ENCODE measurements at places on chromosomes 12 and 14.

- no peak for DNase-seq
Observed at GRCh38 chr14:68292441-68293215, 473.0 kb downstream of the RAD51B start.

DNA sequence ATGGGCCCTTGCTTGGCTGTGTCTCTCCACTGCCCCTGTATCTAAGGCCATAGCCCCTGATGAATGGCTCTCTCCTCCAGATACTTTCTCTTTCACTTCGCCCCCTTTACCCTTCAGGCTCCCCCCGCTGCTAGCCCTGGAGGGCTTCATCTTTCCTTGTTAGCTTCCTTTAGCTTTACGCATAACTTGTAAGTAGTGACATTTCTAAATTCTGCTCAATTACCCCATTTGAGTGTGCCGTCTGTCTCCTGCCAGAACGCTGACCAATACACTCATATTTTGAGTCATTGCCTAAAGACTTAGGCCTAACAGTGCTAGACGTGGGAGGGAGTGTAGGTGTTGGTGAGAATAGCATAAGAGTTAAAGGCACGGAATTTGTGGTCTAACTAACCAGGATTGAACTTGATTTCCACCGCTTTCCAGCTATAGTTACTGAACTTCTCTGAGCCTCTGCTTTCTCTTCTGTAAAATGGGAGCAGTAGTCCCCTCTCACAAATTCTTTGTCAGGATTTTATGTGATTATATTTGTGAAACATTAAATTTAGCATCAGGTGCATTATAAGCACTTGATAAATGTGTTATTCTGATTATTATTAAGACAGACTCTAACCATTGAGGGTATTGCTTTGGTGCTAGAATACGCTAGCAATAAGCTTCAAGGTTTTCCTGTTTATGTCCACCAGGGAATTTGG is 129.3 kb downstream of the ZFP36L1 start:
- DNase-seq: peak; percentile 64

DNA sequence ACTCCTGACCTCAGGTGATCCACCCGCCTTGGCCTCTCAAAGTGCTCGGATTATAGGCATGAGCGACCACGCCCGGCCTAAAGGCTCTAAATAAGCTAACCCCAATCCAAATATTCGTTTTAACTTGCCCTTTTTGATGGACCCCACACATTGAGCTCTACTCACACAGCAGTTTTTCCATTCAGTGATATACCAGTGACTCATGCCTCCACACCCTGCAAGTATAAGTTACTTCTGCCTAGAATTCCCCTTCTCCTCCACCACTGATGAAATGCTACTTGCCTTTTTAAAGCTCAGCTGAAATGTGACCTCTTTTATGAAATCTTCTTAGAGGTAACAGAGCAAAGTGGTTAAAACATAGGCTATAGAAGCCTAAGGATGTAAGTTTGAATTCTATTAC is 68.8 kb downstream of the EXOC5 start:
- no peak for DNase-seq

GRCh38 chr14:67883717-67884116 is 64.1 kb downstream of the RAD51B start:
- no peak for DNase-seq

DNA sequence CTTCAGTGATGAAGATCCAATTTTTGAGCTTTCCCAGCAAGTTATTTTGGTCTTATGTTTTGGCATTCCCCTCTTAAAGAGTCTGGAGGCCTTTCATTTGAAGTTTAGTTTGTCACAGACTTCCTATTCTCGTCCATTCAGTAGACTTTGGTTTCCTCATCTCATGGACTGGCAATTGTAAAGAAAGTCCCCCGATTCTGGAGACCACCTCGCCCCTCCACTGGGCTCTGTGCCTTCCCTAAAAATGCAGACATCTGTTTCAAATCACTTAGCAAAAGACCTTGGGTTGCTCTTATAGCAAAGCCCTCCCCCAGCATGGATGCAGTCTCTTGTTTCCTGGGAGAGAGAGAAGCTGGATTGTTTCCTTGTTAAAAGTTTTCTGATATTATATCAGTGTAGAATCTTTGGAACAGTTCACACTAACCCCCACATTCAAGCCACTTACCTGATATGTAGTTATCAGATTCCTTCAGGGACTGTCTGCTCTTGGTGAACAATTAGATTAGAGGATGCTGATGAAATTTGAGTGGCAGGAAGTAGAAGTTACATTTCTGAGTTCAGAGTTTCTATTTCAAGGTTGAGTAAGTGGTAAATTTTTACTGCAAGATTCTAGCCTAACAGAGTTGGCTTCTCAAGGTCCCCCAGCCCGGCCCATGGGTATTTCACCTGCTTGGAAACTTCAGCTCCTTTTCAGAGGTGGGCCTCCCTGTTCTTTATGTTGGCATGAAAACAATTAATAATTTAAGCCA is 56.3 kb downstream of the PLXNC1 start:
- DNase-seq: no peak

DNA sequence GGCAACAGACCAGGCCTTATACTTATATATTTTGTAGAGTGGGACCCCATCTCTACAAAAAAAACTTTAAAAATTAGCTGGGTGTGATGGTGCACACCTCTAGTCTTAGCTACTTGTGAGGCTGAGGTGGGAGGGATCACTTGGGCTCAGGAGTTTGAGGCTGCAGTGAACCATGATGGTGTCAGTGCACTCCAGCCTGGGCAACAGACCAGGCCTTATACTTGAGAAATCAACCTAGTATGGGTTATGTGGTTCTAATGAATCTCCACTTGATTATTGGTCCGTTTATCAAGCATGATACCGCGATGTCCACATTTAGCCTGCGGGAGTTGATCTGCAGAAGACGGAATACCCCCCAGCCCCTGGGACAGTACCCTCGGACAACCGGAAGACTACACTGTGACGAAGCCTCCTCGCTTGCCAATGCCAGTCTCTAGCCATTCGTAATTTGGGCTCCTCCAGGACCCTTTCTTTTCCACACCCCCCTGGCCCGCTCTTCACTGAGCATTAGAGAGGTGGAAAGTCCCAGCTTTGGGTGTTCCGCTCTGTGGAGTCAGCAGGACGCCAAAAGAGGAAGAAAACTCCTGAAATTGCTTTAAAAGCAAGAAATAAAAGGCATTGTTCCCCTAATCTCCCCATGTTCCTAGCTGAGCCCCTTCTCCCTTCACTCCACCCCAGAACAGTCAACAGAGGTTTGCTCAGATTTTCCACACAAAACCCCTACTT is 19.4 kb downstream of the LTBP2 start:
- DNase-seq: no peak

DNA sequence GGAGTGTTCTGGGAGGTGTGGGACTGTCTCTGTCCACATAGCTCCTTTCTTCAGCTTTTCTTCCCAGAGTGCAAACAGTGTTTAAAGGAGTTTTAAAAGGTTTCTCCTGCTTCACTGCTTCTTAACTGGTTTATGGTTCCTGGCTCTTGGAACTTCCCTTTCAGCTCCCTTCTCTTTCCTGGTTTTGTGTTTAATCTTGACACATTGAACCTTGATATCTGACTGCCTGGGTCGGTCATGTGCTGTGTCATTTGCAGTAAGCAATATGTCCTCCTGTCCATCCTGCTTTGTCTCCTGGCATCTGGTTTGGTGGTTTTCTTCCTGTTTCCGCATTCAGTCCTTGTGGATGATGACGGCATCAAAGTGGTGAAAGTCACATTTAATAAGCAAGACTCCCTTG is 2.2 kb downstream of the TMEM106C start:
- no peak for DNase-seq

- DNase-seq: no peak
Observed at GRCh38 chr12:31033146-31033545, 40.5 kb upstream of the DDX11 start.

GRCh38 chr12:318759-319515 is 56.3 kb upstream of the SLC6A13 start:
- DNase-seq: no peak

GRCh38 chr12:28794211-28794610 is 354.9 kb upstream of the FAR2 start:
- no peak for DNase-seq

DNA sequence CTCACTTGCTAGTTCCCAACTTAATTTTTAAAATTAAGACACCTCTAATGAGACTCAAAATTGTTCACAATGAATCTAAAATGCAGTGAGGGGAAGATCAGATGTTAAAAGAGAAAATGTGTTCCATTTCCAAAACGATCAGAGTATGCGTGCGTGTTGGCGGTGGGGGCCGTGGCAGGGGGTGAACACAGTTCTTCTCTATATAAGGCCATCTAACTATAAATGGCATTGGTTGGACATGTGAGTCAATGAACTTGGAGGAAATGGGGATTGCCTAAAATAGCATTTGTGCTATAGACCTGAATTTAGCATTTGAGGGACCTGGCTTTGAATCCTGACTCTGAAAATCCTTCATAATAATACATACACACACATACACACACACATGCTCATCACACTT is 149.4 kb downstream of the FOXN3 start:
- no peak for DNase-seq

DNA sequence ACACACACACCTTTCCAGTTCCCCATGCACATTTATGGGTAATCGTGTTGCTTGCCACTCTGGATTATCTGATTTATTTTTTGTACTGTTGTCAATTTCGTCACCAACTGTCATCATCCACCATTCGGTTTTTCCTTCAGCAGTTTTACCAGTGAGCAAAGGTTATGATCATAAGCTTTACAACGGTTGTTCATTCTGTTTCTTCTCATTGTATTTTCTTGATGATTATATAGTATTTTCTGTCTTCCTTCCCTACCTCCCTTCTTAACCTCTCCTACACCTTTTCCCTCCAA is 680 bp downstream of the NECAP1 start:
- DNase-seq: no peak

DNA sequence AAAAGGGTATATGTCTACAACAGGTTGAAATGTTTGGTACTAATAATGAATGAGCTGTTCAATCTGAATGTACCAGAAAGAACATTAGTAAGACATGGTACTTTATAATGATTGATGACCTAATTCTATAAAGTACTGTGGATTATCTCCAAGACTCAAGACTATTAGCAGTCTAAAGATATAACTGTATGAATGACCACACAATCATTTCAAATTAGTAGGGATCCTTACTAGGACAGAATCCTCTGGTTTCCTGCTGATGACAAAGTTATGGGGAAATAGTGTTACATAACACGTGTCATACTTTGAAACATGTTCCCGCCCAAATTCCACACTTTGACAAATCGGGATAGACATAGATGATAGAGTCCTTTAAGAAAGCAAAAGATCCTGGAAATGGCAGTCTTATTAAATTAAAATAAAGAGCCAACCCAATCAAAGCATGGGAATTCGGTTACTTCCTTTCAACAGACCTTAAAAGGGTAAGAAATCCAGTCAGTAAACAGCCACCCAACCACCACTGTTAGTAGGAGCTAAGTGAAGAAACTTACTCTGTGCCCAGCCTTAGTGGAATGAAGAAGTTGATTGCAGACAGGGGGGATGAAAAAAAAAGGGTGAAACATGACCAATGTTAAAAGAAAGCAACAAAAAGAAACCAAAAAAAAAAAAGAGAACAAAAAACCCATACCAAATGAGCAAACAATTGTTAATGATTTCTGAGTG is 2.8 kb downstream of the VPS29 start:
- DNase-seq: no peak

GRCh38 chr12:21940549-21941505 is at the start of gene ABCC9:
TSS of gene ABCC9 (minus strand) at chr12:21941426. CDS start at chr12:21936674, 4,752 bp downstream.
- no peak for DNase-seq

GRCh38 chr12:1356285-1356684 is 238.1 kb downstream of the FBXL14 start:
- no peak for DNase-seq

- DNase-seq: no peak
Observed at GRCh38 chr12:63843254-63843720, 1.2 kb upstream of the SRGAP1 start.

DNA sequence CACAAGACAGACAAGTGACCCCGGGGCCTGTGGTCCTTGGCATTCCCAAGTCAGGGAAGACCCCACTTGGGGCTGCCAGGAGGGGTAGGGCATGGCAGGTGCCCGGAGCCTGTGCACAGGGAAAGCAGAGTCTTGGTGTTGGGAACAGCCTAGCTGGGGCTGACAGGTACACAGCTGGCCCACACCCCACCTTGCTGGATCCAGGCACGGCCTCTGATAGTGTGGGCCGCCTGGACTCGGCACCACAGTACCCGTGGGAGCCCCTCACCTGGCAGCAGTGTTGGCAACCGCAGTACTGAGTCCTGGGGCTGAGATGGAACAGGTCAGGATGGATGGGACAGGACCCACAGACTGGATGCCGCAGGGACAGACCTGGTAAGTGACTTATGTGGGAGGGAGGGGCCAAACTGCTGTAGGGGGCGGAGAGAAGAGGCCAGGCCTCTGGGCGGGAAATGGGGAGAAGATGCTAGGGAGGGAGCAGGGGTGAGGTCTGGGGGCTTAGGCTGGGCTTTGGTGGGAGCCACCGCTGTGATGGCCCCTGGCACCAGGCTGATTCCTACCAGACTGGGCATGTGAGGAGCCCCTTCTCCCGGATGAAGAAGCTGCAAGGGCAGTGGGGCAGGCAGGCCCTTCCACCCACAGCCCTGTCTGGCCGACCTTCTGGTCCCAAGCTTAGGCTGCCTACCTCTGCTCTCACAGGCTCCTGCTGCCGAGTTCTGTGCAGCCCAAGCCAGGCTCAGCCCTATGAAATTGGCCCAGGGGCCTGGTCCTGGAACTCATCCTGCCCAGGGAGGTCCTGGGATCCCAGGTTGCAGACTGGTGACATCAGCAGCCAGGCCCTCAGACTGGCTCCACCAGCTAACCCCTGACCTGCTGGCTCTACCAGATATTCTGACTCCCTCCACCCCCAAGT is at the start of gene TGM1:
TGM1 (minus strand) TSS at position 357 of the 913 bp plus-strand sequence. CDS start 825 bp downstream, outside the sequence.
- DNase-seq: no peak

GRCh38 chr12:64625243-64626077 is 15.2 kb downstream of the RASSF3 start:
- peak; percentile 29 for DNase-seq

DNA sequence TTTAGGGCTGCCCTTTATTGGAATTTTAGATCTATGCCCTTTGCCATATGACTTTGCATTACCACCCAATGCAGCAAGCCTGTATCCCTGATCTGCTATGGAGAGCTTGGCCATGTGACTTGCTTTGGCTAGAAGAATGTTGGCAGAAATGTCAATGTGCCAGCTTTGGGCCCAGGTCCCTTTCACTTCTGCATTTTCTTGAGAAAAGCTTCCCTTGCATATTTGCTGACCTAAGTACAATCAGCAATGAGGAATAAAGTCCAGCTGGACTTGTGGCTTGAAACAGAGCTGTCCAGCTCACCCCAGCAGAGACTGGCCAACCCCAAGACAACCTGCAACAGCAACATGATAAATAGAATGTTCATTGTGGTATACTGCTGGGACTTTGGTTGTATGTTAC is 135.9 kb downstream of the PAH start:
- no peak for DNase-seq

- peak; percentile 1 for DNase-seq
Observed at GRCh38 chr12:30694412-30695198, 1.1 kb downstream of the IPO8 start.

GRCh38 chr14:94392510-94392935 is 4.1 kb upstream of the SERPINA1 start:
- peak; percentile 15 for DNase-seq

- DNase-seq: no peak
Observed at GRCh38 chr12:107429006-107429705, 256.4 kb upstream of the PWP1 start.

- no peak for DNase-seq
Observed at GRCh38 chr12:26769611-26770010, 63.4 kb downstream of the ITPR2 start.
